T-helper 17 cell (primary cell): ENCODE measurements at places on chromosomes 6 and 20. TPM values are rescaled to one million over a fixed set of nuclear protein-coding genes. Genes with fewer than 3 reads are reported as not detected.

DNA sequence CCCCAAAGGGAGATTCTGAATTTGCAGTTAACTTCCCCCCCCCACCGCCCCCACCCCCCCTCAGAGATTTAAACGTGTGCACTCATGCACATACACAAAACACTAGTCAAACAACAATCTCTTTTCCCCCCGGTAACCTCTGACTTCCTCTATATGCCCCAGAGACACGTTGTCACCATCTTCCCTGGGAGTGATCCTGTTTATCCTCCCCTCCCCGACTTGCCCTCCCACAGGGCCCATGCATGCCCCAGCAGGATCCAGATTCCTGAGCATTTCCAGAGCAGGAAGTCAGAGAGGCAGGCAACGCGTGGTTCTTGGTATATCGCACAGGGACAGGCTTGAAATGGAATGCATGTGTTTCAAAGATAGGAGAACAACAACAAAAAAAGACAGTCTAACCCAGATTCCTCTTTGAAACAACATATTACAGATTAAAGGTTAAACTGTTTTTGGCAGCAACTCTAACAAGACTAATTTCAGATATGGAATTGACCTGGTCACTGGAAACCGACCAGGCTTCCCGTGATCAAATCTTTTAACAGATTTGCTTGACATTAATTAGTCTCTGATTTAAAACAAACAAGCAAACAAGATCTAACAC is 1.3 kb downstream of the BLCAP start:
- H3K4me1 ChIP-seq = peaks cover 55% of the 10 kb centered on the region
- H3K27me3 ChIP-seq = peaks cover 6% of the 10 kb centered on the region
- no peak for DNase-seq
- peak overlapping the region; percentile 99 for H3K27ac ChIP-seq
- peak overlapping the region; percentile 96 for H3K4me3 ChIP-seq
- no peaks in the 10 kb centered on the region for H3K36me3 ChIP-seq

GRCh38 chr20:36331209-36331608 is 25.1 kb downstream of the DLGAP4 start:
- DNase-seq = no peak
- peaks cover 4% of the 10 kb centered on the region for H3K4me1 ChIP-seq
- no peak overlapping the region for H3K27ac ChIP-seq
- H3K27me3 ChIP-seq = peaks cover 50% of the 10 kb centered on the region
- peaks cover 7% of the 10 kb centered on the region for H3K36me3 ChIP-seq

GRCh38 chr6:26426691-26427450 is 13.4 kb upstream of the BTN3A3 start:
- H3K4me3 ChIP-seq = no peak overlapping the region
- H3K27ac ChIP-seq = no peak overlapping the region
- H3K36me3 ChIP-seq = peaks cover 7% of the 10 kb centered on the region
- H3K4me1 ChIP-seq = peaks cover 10% of the 10 kb centered on the region
- peaks cover 4% of the 10 kb centered on the region for H3K27me3 ChIP-seq
- no peak for DNase-seq

- H3K27me3 ChIP-seq = no peaks in the 10 kb centered on the region
- no peak for DNase-seq
- H3K4me3 ChIP-seq = no peak overlapping the region
- peaks cover 21% of the 10 kb centered on the region for H3K4me1 ChIP-seq
Measured at GRCh38 chr20:36885356-36885755, 9.4 kb downstream of the TLDC2 start.

DNA sequence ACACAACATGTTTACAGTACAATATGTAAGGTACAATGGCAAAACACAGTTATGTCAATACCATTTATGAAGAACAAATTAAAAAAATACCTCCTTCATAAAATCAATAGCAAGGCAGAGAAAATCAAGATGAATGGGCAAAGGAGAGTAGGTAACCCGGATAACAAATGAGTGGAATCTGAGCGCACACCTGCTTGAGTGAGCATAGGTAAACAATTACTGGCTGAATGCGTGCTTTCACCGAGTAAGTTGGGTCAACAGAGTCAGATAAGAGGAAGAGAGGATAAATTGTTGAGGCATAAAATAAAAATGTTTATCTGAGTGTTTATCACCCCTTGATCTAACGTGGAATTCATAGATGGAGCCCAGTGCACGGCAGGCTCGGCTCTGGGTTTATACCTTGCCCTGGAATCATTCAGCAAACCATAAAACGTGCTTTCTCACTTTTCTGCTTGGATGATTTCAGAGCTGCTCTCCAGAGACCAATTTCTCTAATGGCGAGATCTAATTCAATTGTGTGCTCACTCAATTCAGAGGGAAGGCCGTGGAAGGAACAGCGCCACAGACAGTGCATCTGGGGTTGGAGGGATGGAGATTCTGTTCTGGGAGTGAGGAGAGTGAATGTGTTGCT is 224.8 kb upstream of the MAP3K7 start:
- DNase-seq = no peak
- peaks cover 6% of the 10 kb centered on the region for H3K27me3 ChIP-seq
- no peak overlapping the region for H3K27ac ChIP-seq
- no peak overlapping the region for H3K4me3 ChIP-seq

- H3K27ac ChIP-seq = peak overlapping the region; percentile 59
- DNase-seq = no peak
- H3K4me1 ChIP-seq = peaks cover 2% of the 10 kb centered on the region
- H3K36me3 ChIP-seq = no peaks in the 10 kb centered on the region
- H3K27me3 ChIP-seq = peaks cover 43% of the 10 kb centered on the region
Measured at GRCh38 chr20:37257988-37258387, 3.6 kb downstream of the GHRH start.

The ADGRB3 gene
- total RNA-seq = not detected

The C6orf132 gene
- not detected for total RNA-seq

The TEAD3 gene
- total RNA-seq = 0.12 TPM
